BJ (cell line): ENCODE measurements at places on chromosomes 1 and 21. TPM values are rescaled to one million over a fixed set of nuclear protein-coding genes. Genes with fewer than 3 reads are reported as not detected.

DNA sequence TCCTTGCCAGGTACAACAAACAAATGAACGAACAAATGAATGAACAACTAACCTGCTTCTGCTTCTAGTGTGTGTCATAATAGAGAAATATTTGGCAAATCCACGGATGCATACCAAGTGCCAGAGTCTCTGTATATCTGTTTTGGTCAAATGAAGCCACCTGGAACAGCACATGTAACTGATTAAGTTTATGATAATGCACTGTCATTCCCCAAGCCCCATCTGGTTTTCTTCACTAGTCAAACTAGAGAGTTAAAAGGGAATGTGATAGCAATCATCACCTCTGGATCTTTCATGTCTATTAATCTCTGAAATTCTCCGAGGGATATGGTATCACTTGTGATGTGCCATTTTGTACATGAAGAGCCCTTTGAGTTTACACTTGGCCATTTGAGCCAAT, 21.0 kb upstream of the SCAF4 start:
- no peak for DNase-seq

- no peak for DNase-seq
Measured at GRCh38 chr1:87074001-87074795, 159.8 kb downstream of the HS2ST1 start.

Gene GPBP1L1
- polyA plus RNA-seq, result 42.8 and 62.1 TPM in 2 replicates

Gene C4BPA
- not detected in 2 replicates for polyA plus RNA-seq

GRCh38 chr1:112532064-112532463, 23.3 kb downstream of the WNT2B start:
- DNase-seq, result no peak

Gene RPTN
- not detected in 2 replicates for polyA plus RNA-seq

- DNase-seq, result no peak
Measured at GRCh38 chr1:231421546-231421970, 529 bp downstream of the EGLN1 start.

Gene OR2L13
- not detected in 2 replicates for polyA plus RNA-seq

GRCh38 chr1:172373864-172374263, 46.6 kb upstream of the C1orf105 start:
- no peak for DNase-seq
